HuH-7.5 (cell line): ENCODE measurements at places on chromosomes 1 and 21.

DNA sequence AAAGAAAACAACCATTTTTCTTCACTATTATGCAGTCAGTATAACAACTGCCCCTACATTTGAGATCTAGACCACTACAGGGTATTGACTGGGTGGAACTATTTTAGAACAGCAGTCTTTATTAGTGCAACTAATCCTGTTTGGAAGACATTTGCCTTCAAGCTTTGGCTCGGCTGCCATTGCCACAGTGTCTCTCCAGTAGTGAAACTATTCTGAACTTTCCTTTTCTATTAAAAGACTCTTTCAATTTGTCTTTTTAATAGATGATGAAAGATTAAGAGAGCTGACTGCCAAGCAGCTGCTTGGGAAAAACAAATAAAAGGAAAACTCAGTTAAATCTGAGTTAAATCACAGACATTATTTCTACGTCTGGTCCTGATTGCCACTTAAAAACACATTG is 49.3 kb downstream of the LPGAT1 start:
- no peak for DNase-seq

DNA sequence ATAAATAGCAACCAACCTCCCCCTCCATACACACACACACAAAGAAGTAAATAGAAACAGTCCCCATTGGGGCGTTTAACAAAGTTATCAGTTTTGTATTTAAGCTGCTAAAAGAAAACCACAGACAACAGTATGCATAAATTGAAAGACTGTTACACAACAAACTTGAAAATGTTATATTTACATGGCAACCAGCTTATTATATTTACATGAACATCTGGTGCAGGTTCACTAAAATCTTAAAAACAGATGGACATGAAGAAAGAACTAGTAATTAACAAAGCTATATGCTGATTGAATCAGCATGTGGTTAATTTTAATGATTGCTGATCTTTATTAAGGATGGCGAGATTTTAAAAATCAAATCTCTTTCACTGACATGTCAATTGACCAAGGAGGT is 384.7 kb downstream of the LRRIQ3 start:
- no peak for DNase-seq

- DNase-seq: no peak
Observed at GRCh38 chr1:208531003-208531750, 287.0 kb upstream of the PLXNA2 start.

DNA sequence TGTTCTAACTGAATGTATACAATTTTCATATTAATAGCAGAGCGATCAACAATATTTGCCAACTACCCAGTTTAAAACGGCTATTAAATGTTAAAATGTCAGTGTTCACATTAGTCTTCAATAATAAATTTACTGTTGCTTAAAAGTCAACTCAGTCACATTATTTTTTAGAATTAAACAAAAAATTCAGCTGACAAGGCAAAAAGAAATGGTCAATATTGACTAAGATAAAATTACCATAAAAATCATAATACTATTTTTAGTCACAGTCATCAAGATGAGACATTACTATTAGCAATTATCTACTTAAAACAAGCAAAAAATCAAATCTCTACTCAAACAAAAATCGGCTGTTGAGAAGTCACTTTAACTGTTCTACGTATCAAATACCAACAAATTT is 1.5 kb downstream of the ANKRD13C start:
- DNase-seq: no peak

GRCh38 chr1:109592916-109593315 is 26.5 kb downstream of the GNAT2 start:
- no peak for DNase-seq

- DNase-seq: peak; percentile 40
Observed at GRCh38 chr1:148263128-148263905, 111.2 kb upstream of the NBPF11 start.

DNA sequence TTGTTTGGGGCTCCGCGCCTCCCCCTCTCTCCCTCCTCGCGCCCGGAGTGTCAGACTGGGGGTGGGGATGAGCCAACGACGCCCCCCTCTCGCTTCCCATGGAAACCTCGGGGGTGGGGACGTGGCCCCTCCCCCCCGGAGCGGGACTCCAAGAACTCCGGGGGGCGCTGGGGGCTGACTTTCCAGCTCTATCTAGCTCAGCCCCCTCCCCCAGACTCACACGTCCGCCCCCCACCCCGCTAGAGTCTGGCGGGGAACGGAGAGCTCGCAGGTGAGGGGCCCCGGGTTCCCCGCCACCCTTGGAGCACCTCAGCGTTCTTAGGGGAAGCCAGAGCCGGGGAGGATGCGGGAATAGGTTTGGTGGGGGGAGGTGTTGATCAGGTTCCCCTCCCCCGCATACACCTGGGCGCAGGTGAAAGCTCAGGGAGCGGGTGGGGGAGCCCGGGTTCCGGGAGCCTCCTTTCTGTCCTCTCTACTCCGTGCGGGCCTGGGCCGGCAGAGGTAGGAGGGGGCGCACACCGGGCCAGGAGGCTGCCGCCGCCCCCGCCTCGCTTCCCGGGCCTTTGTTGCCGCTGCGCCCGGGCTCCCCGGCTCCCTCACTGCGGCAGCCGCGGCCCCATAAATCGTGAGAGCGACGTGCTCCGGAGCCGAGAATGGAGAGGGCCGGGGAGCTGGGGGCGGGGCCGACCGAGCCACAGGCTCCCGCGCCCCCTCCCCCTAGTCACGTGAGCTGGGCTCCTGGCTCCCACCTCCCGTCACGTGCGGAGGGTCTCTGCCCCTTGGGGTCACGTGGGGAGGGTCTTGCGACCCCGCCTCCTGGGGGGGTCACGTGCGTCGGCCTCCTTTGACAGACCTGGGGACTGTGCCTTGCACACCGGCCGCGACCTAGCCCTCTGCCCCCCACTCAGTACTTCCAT is 1.9 kb downstream of the EFNA3 start:
- DNase-seq: peak; percentile 70

- DNase-seq: no peak
Observed at GRCh38 chr1:109948285-109948630, 36.3 kb upstream of the AHCYL1 start.

DNA sequence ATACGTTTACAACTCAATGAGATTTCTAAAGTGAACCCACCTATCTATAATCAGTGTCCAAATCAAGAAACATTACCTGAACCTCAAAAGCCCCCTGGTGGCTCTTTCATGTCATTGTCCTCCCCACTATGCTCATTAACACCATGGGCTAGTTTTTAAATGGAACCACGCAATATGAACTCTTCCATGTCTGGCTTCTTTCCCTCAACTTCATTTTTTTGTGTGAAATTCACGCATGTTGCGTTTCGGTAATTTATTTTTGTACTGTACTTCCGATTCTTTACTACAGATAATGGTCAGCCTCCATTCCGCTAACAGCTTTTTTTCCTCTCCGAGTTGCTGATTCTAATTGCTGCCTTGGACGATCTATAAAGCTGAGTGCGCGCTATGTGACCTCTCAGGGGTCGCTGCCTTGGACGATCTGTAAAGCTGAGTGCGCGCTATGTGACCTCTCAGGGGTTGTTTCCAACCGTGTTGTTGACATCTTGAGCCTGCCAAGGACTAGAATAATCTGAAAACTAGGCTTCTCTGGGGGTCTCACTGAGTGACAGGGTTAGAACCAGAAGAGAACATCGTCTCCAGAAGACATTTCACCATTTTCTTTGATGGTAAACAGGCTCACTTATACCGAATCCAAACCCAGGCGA is 1.1 kb upstream of the CACYBP start:
- peak; percentile 39 for DNase-seq
